ENCODE measurements at places on chromosomes 7 and 10. TPM values are rescaled to one million over a fixed set of nuclear protein-coding genes. Genes with fewer than 3 reads are reported as not detected.

The BHLHA15 gene
- 1.8 TPM for total RNA-seq

The MORN4 gene
- total RNA-seq = 9.6 TPM

The OR2A42 gene
- total RNA-seq = not detected

The LRIT2 gene
- total RNA-seq = not detected

The ADCY1 gene
- 0.49 TPM for total RNA-seq

The CUL2 gene
- total RNA-seq = 21.5 TPM

The GPRIN2 gene
- total RNA-seq = not detected

The PRKCQ gene
- 0.32 TPM for total RNA-seq

The C7orf33 gene
- not detected for total RNA-seq

The PHTF2 gene
- 14.6 TPM for total RNA-seq

The LRGUK gene
- total RNA-seq = not detected

The EPO gene
- total RNA-seq = not detected

The IGFBP1 gene
- 5.8 TPM for total RNA-seq

The SORCS1 gene
- total RNA-seq = not detected

The GPR146 gene
- 6.5 TPM for total RNA-seq

The PDK4 gene
- total RNA-seq = 42.9 TPM

The CLRN3 gene
- not detected for total RNA-seq

The HGF gene
- total RNA-seq = 117 TPM

The BMI1 gene
- 36.8 TPM for total RNA-seq

The MPP7 gene
- not detected for total RNA-seq

The ADO gene
- 18.3 TPM for total RNA-seq

The AKR1C1 gene
- total RNA-seq = 48.6 TPM

The ELAPOR2 gene
- total RNA-seq = 1.3 TPM

The TEX47 gene
- not detected for total RNA-seq

The TET1 gene
- 2.6 TPM for total RNA-seq

The OPN1SW gene
- total RNA-seq = not detected

The CRYGN gene
- total RNA-seq = not detected

The CRPPA gene
- total RNA-seq = 1.1 TPM

The DBF4 gene
- total RNA-seq = 11.0 TPM

The MYH16 gene
- total RNA-seq = not detected

The FANK1 gene
- total RNA-seq = 2.5 TPM

The MOGAT3 gene
- not detected for total RNA-seq

The PIP gene
- total RNA-seq = 0.32 TPM
